ENCODE measurements at places on chromosomes 3 and 15.

DNA sequence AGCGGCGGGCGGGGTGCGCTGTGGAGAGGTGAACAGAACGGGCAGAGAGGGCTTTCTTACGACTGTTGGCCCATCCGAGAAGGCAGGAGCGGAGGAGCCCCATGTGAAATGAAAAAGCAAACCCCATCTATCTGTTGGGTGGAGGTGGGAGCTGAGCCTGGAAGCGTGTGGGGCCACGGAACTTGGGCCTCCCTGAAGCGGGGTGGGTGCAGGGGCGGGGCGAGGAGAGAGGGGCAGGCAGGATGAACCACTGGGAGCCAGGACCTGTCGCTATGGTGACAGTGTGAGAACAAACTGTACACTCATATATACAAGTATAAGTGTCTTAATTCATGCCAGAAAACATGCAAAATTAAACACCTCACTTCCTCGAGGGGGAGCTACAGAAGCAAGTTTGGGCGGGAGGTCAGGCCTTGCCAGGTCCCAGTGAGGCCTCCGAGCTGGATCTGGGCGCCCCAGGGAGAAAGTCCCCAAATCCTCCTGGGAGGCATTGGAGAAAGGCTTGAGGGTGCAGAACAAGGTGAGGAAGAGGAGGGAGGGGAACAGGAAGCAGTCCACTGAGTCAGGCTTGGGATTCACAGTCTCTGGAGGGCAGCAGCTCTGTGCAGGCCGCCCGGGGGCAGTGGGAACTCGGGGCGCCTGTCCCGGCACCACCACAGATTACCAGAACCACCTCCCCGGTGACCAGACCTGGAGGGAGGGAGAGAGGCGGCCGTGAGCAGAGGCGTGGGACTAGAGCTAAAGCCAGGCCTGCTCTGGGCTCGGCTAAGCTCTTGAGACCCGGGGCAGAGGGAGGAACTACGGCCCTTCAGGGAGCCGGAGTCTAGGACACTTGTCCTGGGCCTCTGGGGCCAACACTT lies 34.8 kb downstream of the RBPMS2 start:
- H3K4me3 ChIP-seq, result no peak overlapping the region
- peaks cover 3% of the 10 kb centered on the region for H3K36me3 ChIP-seq
- peaks cover 3% of the 10 kb centered on the region for H3K27me3 ChIP-seq
- DNase-seq, result no peak
- no peaks in the 10 kb centered on the region for H3K4me1 ChIP-seq
- H3K27ac ChIP-seq, result no peak overlapping the region

DNA sequence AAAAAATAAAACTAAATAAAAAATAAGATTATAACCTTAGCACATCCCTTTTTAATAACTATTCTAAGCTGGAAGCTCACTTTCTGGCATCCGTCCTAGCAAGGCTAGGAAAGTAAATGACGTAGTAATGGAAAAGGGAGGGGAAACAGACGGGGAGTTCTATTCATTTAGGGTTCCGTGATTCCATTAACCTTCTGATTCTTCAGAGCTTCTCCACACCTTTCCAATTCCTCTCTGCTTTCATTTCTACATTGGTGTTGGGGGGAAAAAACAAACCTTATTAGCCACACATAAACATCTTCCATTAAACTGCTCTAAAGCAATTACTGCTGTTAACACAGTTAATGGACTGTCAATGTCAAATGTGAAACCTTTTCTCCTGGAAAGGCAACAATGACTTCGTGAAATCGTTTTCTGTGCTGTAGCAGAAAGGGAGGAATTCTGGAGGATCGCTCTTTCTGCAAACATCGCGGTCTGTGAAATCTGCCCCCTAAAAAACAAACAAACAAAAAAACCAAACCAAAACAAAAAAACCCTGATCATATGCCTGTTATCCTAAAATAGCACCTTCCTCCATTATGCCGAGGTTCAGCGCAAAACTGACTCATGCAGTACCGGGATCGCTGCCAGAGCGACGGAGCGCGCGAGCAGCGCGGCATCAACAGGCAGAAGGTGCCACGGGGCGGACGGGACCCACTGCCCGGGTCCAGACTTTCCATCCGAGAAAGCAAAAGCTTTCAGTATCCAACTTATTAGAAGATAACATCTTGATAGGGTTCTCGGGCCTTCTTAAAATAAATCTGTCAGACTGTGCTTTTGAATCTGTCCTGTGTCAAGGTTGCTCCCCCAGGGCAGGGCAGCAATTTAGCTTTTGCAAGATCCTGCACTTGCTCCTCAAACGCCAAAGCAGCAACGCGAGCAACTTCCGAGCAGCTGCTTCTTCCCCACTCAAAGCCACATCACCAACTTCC lies 156.2 kb downstream of the FGF12 start:
- H3K27me3 ChIP-seq, result no peaks in the 10 kb centered on the region
- no peaks in the 10 kb centered on the region for H3K4me1 ChIP-seq
- H3K27ac ChIP-seq, result no peak overlapping the region
- H3K36me3 ChIP-seq, result no peaks in the 10 kb centered on the region

DNA sequence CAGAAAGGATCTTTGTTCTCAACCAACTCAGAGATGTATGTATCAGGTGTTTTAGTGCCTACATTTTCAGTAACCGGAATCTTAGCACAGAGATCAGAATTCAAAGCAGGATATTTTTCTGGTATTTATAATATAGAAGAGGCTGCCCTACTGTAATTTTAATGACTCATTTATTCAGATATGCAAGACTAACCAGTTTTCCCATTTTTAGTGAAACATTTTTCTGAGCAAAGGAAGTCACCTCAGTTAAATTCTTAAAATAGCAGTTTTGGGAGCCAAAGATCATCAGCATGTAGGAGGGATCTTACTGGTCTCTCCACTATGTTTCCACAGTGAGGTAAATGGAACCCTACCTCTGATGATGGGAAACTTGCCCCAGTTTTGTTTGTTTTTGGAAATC lies 42.0 kb downstream of the SRP14 start:
- peaks cover 18% of the 10 kb centered on the region for H3K36me3 ChIP-seq
- no peak overlapping the region for H3K27ac ChIP-seq
- no peak overlapping the region for H3K4me3 ChIP-seq
- peaks cover 1% of the 10 kb centered on the region for H3K27me3 ChIP-seq
- no peak for DNase-seq

DNA sequence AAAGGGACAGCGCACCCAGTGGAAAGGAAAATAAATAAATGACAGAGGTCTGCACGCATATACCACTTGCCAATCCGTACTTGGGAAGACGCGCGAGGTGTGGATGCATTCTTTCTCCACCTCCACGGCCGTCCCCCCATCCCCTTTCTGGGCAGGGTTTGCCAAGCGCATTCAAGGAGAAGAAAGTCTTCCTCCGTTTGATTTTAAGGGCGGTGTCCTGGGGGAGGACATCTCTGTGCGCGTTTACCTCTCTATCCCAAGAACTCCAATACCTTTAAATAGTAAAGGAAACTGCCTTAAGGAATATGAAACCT lies 576 bp upstream of the MB21D2 start:
- H3K27ac ChIP-seq, result peak overlapping the region; percentile 64
- H3K4me1 ChIP-seq, result peaks cover 9% of the 10 kb centered on the region
- no peak for DNase-seq
- peaks cover 5% of the 10 kb centered on the region for H3K27me3 ChIP-seq
- peaks cover 4% of the 10 kb centered on the region for H3K36me3 ChIP-seq

- no peak for DNase-seq
- H3K27me3 ChIP-seq, result peaks cover 6% of the 10 kb centered on the region
- H3K4me3 ChIP-seq, result no peak overlapping the region
- peaks cover 12% of the 10 kb centered on the region for H3K36me3 ChIP-seq
Observed at GRCh38 chr15:58329781-58330671, 101.8 kb upstream of the LIPC start.

- H3K4me1 ChIP-seq, result no peaks in the 10 kb centered on the region
- H3K4me3 ChIP-seq, result no peak overlapping the region
- H3K27ac ChIP-seq, result no peak overlapping the region
Observed at GRCh38 chr3:161559177-161559998, 62.8 kb downstream of the OTOL1 start.

Data from endothelial cell (in vitro differentiated cells).